Forelimb muscle (tissue), 1 donor: ENCODE measurements at places on chromosomes 2 and 18. TPM values are rescaled to one million over a fixed set of nuclear protein-coding genes. Genes with fewer than 3 reads are reported as not detected.

Gene HAAO
- polyA plus RNA-seq, result 19.7 TPM

Gene TFCP2L1
- 0.09 TPM for polyA plus RNA-seq

Gene NT5DC4
- polyA plus RNA-seq, result 0.09 TPM

Gene PCARE
- polyA plus RNA-seq, result 0.25 TPM

Gene DNAJC5G
- 0.24 TPM for polyA plus RNA-seq

Gene KIDINS220
- 63.4 TPM for polyA plus RNA-seq

Gene AGXT
- polyA plus RNA-seq, result not detected

Gene DPY30
- polyA plus RNA-seq, result 41.7 TPM

Gene ZNF236
- polyA plus RNA-seq, result 5.9 TPM

Gene OXER1
- 7.2 TPM for polyA plus RNA-seq

Gene NAGK
- 68.9 TPM for polyA plus RNA-seq
